Stimulated activated naive B cell treated with anti-CD40 and anti-IgM and Interleukin-4, amounts not matched to agents 10 μg/mL and 1 μg/mL and 100 μg/mL, for 72 hours (primary cell): ENCODE measurements at places on chromosomes 7 and 10.

DNA sequence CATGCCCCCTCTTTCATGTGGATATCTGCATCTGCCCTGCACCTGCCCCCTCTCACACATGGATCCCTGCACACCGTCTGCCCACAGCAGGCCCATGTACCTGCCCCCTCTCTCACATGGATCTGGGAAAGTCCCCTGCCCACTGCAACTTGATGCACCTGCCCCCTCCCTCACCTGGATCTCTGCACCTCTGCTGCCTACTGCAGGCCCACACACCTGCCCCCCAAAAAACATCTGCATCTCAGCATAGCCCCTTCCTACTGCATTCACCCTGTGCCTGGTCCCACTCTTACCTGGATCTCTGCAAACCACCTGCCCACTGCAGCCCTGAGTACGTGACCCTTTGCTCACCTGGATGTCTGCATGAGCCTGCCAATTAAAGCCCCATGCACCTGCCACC, 479.8 kb downstream of the PTPRN2 start:
- no peaks in the 10 kb centered on the region for H3K4me1 ChIP-seq
- H3K27ac ChIP-seq: no peak overlapping the region
- H3K36me3 ChIP-seq: no peaks in the 10 kb centered on the region

GRCh38 chr7:40356871-40357709, 222.3 kb downstream of the SUGCT start:
- no peak overlapping the region for H3K27ac ChIP-seq
- peaks cover 4% of the 10 kb centered on the region for H3K27me3 ChIP-seq
- no peaks in the 10 kb centered on the region for H3K36me3 ChIP-seq
- no peak for DNase-seq
- H3K4me3 ChIP-seq: no peak overlapping the region

DNA sequence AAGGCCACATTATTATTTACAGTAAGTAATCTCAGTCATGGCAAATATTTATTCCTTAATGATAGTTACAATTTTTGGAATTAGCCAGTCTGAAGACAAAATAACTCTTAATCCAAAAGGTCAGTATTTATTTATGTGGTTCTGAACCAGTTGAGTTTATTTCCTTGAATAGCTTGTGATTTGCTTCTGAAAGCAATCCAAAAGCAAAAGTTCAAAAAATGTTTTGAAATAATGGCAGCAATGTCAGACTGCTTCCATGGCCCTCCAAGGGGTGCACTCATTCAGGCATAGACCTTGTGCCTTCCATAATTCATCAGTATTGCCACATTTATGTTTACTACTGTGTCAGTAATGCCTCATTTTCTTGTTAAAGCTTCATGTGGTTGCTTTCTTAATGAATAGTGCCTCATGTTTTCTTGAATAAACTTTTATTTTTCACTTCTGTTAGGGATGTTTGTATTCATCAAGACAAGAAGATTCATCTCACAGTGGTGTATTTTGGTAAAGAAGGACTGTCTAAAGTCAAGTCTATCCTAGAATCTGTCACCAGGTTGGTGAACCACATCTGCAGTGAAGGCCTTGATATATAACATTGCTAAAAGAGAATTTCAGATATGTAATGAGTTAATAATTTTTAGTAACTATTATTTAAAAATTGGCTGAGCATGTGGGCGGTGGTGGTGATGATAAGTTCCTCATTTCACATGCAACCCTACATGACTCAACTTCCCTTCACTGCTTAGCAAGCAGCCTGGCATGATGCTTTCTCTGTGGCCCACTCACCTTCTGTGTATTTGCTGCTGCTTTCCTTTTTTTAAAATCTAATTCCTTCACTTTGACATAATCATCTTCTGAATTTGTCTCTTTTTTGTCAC, 22.0 kb downstream of the CSGALNACT2 start:
- peaks cover 21% of the 10 kb centered on the region for H3K4me1 ChIP-seq
- DNase-seq: peak; percentile 13

DNA sequence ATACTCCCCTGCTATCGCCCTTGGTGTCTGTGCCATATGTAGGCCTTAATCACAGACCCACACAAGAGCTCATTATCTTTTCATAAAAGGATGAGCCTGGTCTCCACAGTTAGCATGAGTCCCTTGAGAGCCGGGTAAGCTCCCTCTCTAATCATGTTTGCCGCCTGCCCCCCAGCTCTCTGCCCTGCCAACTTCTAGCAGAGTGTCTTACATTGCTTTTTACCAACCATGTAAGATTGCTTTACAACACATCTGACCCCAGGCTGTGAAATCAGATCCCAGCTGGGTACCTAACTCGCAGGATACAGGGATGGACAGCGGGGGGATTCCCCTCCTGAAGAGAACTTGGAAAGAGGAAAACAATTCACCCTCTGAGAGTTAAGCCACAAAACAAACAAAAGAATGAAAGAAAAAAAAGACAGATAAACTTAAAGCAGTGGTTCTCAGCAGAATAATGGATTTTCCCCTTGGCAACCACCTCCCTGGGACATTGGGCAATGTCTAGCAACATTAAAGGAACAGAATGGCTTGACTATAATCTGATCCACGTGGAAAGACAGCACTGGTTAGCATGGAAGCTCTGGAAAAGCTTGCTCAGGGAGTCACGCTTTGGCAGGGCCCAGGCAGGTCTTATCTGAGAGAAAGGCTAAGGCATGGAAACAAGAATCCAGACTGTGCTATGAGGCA, 39.4 kb upstream of the ATOH7 start:
- DNase-seq: no peak
- H3K27ac ChIP-seq: no peak overlapping the region
- no peaks in the 10 kb centered on the region for H3K27me3 ChIP-seq
- H3K36me3 ChIP-seq: no peaks in the 10 kb centered on the region

- H3K36me3 ChIP-seq: peaks cover 7% of the 10 kb centered on the region
- no peak overlapping the region for H3K4me3 ChIP-seq
- DNase-seq: no peak
- no peaks in the 10 kb centered on the region for H3K27me3 ChIP-seq
Observed at GRCh38 chr10:102274062-102274461, 28.7 kb downstream of the GBF1 start.

GRCh38 chr10:19767876-19768275, 48.4 kb upstream of the PLXDC2 start:
- H3K4me3 ChIP-seq: no peak overlapping the region
- no peak overlapping the region for H3K27ac ChIP-seq
- no peaks in the 10 kb centered on the region for H3K27me3 ChIP-seq
- H3K4me1 ChIP-seq: no peaks in the 10 kb centered on the region
- H3K36me3 ChIP-seq: no peaks in the 10 kb centered on the region

DNA sequence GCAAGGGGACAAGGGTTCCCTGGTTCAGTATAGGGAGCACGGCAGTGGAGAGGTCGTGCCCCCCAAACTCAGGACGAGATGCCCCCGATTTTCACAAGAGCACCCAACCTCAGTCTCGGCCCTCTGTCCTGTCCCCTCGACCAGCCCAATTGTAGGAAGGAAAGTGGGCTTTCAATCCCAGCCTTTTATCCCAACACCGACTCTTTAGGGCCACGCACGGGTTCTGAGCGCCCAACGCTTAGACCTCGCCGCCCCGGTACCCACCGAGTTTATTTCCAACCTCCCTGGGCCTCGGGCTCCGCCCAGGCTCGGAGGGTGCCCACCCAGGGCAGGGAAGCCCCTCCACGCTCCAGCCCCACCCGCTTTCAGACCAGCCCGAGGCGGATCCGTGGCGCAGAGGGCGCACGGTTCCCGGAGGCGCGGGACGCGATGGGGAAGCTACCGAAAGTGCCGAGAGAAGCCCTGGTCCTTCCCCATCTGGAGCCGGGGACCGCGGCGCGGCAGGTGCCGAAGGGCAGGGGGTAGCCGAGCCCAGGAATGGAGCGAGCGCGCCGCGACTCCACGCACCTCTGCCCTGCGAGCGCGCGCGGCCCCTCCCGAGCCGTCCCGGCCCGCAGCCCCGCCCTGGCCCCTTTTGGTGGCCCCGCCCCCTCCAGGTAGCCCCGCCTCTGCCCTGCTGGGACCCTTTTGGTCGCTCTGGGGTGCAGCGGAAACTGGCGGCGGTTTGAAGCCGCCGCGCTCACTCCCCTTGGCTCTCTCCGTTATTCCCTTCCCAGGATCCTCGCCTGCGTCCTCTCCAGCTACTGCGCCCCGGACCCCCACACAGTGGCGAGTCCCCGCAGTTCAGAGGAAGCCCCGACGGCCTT, 20.4 kb downstream of the GRID2IP start:
- DNase-seq: peak; percentile 52
- peaks cover 27% of the 10 kb centered on the region for H3K27me3 ChIP-seq
- peaks cover 42% of the 10 kb centered on the region for H3K4me1 ChIP-seq
- H3K27ac ChIP-seq: peak overlapping the region; percentile 81
- H3K4me3 ChIP-seq: peak overlapping the region; percentile 86

DNA sequence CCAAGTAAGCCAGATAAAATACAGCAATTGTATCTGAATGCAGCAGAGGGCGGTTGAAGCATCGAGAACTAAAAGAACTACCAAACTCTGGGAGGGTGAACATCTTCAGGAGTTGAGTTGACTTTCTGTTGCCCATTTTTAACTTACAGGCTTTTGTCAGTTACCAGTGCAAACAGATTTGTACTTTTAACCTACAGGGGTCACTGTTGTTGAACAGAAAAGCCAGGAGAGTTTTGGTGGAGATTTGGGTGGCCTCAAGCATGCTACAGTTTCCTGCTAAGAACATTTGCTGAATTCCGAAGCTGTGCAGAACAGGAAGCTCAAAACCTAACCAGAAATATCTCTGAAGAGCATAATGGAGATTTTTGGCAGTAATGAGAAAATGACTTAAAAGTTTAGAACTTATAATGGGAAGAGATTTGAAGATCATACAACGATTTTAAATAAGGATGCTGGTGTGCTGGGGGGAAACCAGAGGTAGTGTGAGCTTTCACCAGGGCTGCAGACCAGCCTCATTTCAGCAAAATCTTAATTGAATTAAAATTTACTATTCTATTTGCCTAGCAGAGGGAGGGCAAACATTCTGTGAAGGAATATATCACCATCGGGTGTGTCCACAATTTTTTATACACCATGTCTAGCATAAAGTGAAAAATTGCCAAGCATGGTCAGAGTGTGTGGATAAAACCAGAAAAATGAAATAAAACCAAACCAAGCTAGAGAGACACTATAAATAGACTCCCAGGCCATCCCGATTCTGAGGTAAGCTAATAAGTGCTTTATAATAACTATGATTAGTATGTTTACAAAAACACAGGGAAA, 208.6 kb upstream of the CCDC6 start:
- H3K27me3 ChIP-seq: no peaks in the 10 kb centered on the region
- DNase-seq: peak; percentile 7
- H3K36me3 ChIP-seq: no peaks in the 10 kb centered on the region
- H3K4me1 ChIP-seq: no peaks in the 10 kb centered on the region
- H3K4me3 ChIP-seq: no peak overlapping the region
- no peak overlapping the region for H3K27ac ChIP-seq

DNA sequence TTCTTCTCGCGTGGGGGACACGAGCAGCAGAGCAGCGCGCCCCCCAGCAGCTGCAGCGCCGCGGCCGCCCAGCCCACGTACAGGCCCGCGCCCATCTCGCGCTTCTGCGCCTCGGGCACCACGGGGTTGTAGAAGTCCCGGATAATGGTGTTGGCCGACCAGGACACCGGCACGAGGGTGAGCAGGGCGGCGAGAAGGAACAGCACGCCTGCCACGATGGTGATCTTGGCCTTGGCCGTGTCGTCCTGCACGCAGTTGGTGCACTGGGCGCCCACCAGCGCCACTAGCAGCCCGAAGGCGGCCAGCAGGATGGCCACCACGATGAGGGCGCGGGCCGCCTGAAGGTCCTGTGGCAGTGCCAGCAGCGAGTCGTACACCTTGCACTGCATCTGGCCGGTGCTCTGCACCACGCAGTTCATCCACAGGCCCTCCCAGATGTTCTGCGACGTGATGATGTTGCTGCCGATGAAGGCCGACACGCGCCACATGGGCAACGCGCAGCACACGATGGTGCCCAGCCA, 529 bp downstream of the CLDN3 start:
- peaks cover 6% of the 10 kb centered on the region for H3K36me3 ChIP-seq
- DNase-seq: no peak
- peaks cover 12% of the 10 kb centered on the region for H3K4me1 ChIP-seq
- peak overlapping the region; percentile 75 for H3K4me3 ChIP-seq
- H3K27me3 ChIP-seq: peaks cover 67% of the 10 kb centered on the region

DNA sequence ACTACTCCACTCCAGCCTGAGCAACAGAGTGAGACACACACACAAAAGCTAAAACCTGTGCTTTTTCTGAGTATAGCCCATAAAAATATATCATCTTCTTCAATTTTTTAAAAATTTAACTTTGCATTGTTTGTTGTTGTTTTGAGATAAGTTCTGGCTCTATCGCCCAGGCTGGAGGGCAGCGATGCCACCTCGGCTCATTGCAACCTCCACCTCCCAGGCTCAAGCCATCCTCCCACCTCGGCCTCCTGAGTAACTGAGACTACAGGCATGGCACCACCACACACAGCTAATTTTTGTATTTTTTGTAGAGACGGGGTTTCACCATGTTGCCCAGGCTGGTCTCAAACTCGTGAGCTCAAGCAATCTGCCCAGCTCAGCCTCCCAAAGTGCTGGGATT, 14.3 kb upstream of the TLX1 start:
- DNase-seq: no peak
- no peaks in the 10 kb centered on the region for H3K36me3 ChIP-seq
- peaks cover 10% of the 10 kb centered on the region for H3K4me1 ChIP-seq
- H3K4me3 ChIP-seq: no peak overlapping the region

- H3K27me3 ChIP-seq: peaks cover 41% of the 10 kb centered on the region
- peaks cover 6% of the 10 kb centered on the region for H3K4me1 ChIP-seq
- no peak overlapping the region for H3K27ac ChIP-seq
Observed at GRCh38 chr10:103507235-103508191, 14.0 kb downstream of the NEURL1 start.

DNA sequence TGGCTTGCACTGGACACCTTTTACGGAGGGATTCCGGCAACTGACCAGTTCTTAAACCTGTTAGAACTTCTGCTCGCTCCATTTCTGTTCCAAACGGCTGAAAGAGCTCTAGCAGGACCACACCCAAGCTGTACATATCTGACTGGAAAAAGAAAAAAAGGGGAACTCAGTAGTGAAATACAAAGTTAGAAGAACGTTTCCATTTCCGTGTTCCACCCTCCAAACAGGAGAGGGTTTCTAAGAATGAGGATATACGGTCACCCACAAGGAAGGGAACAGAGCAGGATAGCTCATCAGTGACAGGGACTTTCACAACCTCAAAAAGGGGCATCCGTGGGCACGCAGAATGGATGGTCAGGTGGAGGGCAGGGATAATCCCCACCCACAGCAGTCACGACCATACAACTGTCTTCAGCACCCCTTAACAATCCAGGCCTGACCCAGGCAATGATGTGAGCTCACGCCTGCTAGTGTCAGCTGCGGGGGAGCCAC, 4.3 kb upstream of the ANKRD61 start:
- peak overlapping the region; percentile 96 for H3K27ac ChIP-seq
- H3K4me1 ChIP-seq: peaks cover 32% of the 10 kb centered on the region
- H3K27me3 ChIP-seq: no peaks in the 10 kb centered on the region
- peaks cover 51% of the 10 kb centered on the region for H3K36me3 ChIP-seq
- DNase-seq: peak; percentile 67

GRCh38 chr10:85429126-85429525, 937.5 kb downstream of the GRID1 start:
- H3K27ac ChIP-seq: no peak overlapping the region
- H3K36me3 ChIP-seq: no peaks in the 10 kb centered on the region
- H3K4me3 ChIP-seq: no peak overlapping the region
